ENCODE measurements at places on chromosomes 5 and 9.

GRCh38 chr9:70581214-70581954 lies 166.9 kb upstream of the KLF9 start:
- no peak for DNase-seq

DNA sequence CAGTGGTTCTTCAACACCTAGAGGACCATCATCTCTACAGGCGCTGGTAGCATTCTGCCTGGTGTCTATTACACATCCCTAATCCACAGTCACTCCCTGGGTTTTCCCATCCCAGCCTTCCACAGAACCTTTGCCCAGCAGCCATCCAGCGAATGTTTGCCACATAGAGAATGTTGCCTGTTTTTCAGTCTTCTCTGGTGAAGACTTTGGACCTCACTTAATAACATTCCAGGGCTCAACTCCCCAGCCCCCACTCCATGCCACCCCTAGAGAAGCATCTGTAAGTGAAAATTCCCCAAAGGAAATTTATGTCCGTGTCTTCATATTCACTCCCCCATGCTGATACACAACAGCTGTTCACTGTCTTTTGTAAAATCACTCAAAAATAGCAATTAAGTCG lies 249.6 kb downstream of the AOPEP start:
- no peak for DNase-seq

DNA sequence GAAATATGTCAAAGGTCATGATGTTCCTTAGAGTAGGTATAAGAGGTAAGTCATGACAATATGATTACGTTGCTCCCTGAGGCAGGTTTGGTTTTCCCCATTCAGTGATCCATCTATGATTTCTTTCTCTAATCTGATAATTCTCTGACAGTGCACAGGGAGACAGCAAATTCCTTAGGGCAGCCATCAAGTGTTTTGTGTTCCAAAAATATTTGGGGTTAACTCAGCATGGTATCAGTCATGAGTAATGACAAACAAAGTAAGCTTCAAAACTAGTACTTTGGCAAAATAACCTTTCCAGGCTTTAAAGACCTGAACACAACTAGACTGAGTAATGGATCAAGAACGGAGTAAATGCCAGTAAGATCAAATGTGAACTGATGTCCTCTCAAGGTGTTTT lies 55.3 kb upstream of the SPATA31E1 start:
- DNase-seq, result no peak

- peak; percentile 13 for DNase-seq
Observed at GRCh38 chr5:176360894-176361436, 599 bp downstream of the KIAA1191 start.

DNA sequence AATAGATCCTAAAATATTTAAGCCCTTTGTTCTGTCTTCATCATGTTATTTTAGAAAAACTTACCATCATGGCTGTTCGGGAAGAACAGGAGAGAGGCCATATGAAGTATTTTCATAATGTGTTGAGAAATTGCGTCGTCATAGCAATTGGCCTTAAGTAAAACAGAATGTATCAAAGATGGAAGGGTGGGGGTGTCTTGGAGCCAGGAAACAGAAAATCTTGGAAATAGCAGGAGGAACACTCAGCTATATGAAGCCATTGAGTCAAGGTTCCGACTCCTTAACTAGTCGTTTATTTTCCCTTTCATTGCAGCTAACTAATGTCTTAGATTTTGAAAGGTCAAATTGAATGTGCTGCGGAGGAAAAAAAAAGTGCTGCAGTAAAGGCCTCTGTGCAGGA lies 1.3 kb downstream of the SPTAN1 start:
- peak; percentile 92 for DNase-seq

DNA sequence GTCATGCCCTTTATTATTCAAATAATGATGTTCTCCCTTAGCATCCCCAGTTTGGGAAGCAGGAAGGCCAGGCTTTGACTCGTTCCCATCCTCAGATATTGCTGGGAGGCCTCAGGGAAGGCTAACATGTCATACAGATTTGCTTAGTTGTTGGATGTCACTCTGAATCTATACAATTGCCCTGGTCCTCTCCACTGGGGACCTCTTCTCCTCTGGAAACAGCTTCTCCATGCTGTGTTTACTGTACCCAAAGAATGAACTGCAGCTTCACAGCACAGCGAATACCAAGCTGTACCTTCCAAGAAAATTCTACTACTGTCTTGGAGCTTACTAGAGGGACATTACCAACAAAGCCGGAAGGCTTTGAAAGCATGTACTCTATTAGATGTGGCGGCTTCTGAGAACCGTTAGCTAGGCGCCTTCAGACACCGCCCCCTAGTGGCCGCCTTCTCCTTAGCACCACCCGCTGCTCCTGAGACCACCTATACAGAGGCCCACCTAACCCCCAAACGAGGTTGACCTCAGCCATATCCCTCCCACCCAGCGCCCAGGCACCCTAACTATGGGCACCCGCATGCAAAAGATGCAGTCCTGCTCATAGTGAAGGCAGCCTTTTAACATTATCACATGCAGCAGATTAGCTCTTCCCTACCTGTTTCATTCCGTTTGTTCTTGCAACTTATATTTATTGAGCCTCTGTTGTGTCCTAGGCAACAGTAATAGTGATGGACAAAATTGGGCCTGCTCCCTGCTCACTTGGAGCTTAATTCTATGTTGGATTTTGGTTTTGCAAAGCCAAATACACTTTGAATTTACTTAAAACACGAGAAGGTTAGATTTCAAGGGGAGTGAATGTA lies 34.9 kb upstream of the FOXI1 start:
- DNase-seq, result peak; percentile 54

DNA sequence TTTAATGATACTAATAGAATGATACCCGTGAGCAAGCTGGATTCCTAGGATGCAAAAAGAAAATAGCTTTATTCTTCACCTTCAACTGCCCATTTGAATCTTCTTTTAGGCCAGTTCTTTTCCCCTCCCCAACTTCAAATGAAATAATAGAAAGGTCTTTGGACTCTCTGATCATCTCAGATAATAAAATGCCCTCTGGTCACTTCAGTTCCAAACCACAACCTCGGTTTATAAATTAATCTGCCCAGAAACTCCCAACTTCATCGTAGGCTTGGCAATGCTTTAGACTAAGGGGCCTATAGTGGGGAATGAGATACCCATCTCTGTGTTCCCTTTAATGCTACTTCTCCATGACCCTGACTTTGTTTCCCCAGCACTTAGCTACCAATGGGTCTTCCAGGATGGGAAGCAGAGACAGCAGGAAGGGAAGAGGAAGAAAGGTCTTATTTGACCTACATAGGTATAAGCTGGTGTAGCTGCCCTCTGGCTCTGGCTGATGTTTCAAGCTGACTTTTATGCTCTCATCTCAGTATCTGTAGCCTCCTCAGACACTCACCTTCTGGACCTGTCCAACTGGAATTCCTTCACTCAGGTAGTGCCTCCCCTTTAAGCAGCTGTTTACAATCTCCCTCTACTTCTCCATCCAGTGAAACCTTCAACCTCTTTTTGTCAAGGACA lies 47.2 kb upstream of the RAD23B start:
- no peak for DNase-seq

DNA sequence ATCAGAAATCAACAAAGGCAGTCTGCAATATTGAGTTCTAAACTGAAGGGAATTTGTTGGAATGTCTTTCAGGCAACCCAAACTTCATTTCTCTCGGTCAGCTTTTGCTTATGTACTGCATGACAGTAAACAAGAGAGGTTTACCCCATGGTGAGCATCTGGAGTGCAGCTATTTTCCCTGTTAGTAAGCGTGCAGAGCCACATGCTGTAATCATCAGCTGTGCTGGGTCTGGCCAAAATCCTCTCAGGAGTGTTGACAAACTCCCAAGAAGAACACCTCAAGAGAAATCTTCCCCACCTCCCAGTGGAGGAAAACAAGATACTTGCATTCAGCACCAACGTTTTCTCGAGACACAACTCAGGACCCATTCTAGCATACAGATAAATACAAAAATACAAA lies 83.6 kb upstream of the ADAMTSL1 start:
- peak; percentile 51 for DNase-seq

DNA sequence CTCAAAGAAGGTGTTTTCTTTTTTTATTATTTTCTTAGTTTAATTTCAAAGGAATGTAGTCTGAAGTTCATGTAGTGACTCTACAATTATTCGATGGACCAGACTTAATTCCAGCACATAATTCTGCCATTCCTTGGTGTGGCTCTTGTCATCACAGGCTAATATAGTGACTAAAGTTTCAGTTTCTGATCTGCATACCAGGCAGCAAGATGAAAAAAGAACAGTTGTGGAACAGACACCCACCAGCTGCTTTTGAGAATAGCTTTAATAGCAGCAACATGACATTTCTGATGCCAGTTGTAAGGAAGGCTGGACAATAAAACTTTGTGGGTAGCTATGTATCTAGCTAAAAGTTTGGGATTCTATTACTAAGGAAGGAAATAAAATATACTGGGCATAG lies 676.3 kb upstream of the GRAMD2B start:
- DNase-seq, result no peak

- peak; percentile 21 for DNase-seq
Observed at GRCh38 chr9:131043087-131043486, 34.1 kb downstream of the LAMC3 start.

DNA sequence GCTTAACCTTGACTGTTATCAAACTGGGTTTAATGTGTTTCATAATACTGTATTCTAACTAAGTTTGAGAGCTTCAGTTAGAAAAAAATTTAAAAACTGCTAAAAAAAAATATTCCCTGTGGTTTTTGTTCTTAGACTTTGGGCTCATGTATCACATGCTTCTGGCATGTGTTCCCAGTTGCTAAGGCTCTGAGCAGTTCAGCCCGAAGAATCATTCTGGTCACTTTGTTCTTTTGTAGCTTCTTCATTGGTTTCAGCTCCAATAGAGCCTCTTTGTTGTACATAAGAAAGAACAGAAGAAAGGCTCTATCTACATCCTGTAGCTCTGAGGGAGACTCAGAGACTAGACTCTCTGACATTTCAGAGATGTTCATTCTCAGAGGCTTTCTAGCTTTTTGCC lies 25.6 kb downstream of the KCNN2 start:
- no peak for DNase-seq

DNA sequence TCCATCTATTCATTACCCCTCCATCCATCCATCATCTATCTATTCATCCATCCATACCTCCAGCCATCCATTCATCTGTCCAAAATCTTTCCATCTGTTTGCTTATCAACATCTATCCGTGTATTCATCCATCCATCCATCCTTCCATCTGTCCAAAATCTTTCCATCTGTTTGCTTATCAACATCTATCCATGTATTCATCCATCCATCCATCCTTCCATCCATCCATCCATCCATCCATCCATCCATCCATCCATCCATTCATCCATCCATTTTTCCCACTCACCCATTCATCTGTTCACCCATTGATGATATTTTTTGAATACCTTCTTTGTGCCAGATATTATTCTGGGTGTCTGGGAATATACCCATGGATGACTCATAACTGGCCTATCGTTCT lies 12.8 kb downstream of the VCAN start:
- DNase-seq, result no peak

- DNase-seq, result no peak
Observed at GRCh38 chr5:19270153-19270552, 717.8 kb downstream of the CDH18 start.

- no peak for DNase-seq
Observed at GRCh38 chr9:32200896-32201295, 183.5 kb upstream of the ACO1 start.

- DNase-seq, result no peak
Observed at GRCh38 chr5:153212471-153212870, 278.0 kb upstream of the GRIA1 start.

DNA sequence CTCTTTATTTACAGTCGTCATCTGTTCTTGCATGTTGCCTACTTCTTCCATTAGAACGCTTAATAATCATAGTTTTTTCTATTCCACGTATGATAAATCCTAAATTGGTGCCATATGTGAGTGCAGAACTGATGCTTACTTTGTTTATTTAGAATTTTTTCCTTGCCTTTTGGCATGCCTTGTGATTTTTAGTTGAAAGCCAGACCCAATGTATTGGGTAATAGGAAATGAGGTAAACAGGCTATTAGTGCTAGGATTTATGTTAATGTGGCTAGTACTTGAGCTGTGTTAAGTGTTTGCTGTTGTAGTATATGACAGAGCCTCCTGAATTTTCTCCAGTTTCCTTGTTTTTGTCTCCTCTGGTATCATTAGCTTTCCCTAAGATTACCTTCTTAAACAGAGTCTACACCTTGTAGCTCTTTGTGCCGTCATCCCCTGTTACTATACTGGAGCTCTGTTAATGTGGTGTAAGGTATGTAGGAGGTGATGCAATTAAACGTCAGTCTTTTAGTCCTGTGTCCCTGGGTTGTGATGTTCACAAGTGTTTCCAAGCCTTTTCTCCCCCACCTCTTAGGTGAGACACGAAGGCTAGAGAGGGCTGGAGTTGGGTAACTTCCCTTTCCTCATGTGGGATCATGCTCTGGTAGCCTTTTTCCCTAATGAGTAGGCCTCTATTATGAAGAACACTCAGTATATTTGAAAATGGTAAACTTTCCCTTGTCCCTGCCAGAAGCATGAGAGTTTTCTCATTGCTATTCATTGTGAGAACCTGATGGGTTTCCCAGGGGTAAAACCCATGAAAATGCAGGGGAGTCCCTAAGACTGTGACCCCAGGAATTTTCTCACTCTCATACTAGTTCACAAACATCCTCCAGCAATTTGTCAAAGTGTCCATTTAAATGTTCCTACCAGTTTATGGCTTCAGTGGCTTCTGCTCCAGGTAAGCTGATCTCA lies 21.2 kb downstream of the SPATA31D3 start:
- peak; percentile 16 for DNase-seq

- DNase-seq, result no peak
Observed at GRCh38 chr5:65647941-65648340, 23.1 kb downstream of the SHLD3 start.

DNA sequence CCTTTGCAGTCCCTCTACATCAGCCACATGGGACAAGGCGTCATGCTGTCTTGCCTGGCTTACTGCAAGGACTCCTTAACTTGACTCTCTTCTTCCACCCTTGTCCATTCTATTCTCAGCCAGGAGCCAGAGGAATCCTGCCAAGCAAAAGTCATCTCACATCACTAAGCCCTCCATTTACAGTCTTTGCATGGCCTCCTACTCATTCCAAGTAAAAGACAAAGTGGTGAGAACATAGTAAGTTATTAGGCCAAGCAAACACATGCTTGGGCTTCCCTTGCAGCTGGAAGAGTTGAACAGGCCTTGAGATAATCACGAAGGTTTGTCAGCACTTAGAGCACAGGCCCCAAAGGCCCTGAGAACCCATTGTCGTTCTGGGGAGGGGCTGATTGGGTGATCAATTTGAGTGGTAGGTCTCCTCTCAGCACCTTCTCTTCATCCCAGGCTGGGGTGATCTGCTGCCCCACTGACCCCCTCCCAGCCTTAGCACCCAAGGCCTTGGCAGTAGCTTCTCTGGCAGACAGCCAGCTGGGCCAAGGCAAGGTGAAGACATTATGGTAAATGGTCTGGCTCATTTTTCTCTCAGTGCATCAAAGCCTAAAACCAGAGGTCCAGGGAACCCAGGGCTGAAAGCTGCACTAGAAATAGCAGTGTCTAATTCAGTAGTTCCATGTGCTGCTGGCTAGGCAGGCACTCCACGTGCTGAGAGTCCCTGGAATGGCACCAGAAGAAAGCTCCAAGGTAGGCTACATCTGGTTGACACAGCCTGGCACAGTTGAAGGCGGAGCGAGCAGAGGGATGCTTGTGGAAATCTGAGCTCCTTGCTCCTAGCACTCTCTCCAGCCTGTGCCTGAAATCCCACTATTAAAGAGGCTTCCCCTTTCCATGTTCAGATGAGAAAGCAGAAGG lies 121.4 kb downstream of the ASTN2 start:
- no peak for DNase-seq

Measured in fibroblast of pulmonary artery (primary cell).